Effector memory CD8-positive, alpha-beta T cell (primary cell): ENCODE measurements at places on chromosomes 1 and 21.

DNA sequence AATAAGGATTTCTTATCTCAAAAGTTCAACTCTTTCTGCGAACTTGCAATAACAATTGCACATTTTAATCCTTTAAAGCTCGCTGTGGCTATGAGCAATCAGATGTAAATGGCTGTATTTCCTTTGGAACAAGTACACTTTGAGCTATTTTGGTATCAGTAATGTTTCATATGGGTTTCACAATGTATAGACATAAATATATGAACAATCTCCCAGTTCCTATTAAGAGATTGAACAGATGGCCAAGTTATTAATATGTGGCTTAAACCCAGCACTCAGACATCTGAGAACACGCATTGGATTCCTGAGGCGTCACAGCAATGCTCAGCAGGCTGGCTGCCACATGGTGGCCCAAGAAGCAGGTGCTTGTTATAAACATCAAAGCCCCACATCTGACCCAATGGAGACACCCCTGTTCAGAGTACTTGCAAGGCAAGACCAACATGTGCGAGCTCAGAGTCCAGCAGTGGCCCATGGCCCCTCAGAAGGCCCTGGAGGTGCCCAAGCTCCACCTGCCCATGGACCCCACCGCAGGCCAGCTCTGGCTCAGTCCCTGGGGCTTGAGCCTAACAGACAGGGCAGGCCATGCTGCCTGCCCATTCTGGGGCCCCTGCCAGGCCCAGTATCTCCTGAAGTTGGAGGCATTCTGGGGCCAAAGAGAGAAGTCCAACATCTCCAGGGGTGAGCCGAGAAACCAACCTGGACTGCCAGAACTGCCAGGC, 23.7 kb downstream of the PSMG1 start:
- DNase-seq: no peak
- no peak overlapping the region for H3K27ac ChIP-seq
- H3K4me3 ChIP-seq: no peak overlapping the region
- no peaks in the 10 kb centered on the region for H3K36me3 ChIP-seq
- H3K27me3 ChIP-seq: peaks cover 7% of the 10 kb centered on the region

DNA sequence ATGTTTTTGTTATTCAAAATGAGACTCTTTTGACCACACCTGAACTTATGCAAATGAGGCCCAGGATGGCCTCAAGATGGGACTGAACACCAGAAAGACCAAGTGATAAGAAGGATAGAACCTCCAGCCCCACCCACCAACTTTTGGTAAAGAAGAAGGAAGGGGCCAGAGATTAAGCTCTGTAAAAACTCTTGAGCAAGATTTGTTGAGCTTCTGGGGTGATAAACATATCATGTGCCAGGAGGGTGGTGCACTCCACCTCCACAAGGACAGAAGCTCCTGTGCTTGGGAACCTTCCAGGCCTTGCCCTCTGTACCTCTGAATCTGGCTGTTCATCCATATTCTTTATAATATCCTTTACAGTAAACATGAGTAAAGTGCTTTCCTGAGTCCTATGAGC, 5.3 kb downstream of the RSPH1 start:
- H3K36me3 ChIP-seq: peaks cover 4% of the 10 kb centered on the region
- peaks cover 38% of the 10 kb centered on the region for H3K27me3 ChIP-seq
- no peak overlapping the region for H3K4me3 ChIP-seq

DNA sequence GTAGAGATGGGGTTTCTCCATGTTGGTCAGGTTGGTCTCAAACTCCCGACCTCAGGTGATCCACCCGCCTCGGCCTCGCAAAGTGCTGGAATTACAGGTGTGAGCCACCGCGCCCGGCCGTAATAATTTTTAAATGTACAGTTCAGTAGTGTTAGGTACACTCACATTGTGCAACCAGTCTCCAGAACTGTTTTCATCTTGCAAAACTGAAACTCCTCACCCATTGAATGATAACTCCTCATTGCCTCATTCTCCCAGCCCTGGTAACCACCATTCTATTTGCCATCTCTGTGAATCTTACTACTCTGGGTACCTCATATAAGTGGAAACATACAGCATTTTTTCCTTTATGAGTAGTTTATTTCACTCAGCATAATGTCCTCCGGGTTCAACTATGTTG, 3.4 kb downstream of the NLRP3 start:
- H3K4me1 ChIP-seq: peaks cover 45% of the 10 kb centered on the region
- no peak overlapping the region for H3K27ac ChIP-seq
- H3K27me3 ChIP-seq: no peaks in the 10 kb centered on the region

- peak; percentile 12 for DNase-seq
- no peaks in the 10 kb centered on the region for H3K27me3 ChIP-seq
- H3K27ac ChIP-seq: peak overlapping the region; percentile 71
These were observed 772 bp downstream of the UCK2 start for GRCh38 chr1:165828103-165828668.

GRCh38 chr1:226444901-226445300, 37.0 kb upstream of the PARP1 start:
- no peaks in the 10 kb centered on the region for H3K36me3 ChIP-seq
- DNase-seq: peak; percentile 54
- H3K27ac ChIP-seq: peak overlapping the region; percentile 90
- peaks cover 12% of the 10 kb centered on the region for H3K27me3 ChIP-seq
- H3K4me3 ChIP-seq: peak overlapping the region; percentile 62

DNA sequence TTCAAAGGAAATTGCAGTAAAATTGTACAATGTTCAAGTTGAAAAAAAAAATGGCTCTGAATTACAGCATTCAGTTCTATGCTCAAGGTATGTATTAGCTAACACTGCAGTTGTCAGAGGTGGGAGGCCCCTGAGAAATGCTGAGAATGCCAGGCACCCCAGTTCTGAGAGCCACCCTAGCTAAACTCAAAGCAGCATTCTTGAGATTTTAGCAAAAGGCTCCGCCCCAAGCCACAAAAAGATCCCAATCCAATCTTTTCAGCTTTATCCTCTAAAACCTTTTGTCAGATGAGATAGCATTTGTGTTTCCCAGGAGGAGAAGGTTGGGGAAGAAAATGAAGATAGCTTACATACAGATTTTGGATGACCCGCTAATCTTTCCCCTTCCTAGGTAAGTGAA, 68.8 kb downstream of the SMYD2 start:
- H3K36me3 ChIP-seq: peaks cover 3% of the 10 kb centered on the region
- no peaks in the 10 kb centered on the region for H3K4me1 ChIP-seq
- H3K4me3 ChIP-seq: no peak overlapping the region
- no peaks in the 10 kb centered on the region for H3K27me3 ChIP-seq

GRCh38 chr1:52268372-52268771, 97.6 kb downstream of the CC2D1B start:
- no peaks in the 10 kb centered on the region for H3K4me1 ChIP-seq
- H3K27me3 ChIP-seq: no peaks in the 10 kb centered on the region
- no peak overlapping the region for H3K4me3 ChIP-seq
- no peak overlapping the region for H3K27ac ChIP-seq

DNA sequence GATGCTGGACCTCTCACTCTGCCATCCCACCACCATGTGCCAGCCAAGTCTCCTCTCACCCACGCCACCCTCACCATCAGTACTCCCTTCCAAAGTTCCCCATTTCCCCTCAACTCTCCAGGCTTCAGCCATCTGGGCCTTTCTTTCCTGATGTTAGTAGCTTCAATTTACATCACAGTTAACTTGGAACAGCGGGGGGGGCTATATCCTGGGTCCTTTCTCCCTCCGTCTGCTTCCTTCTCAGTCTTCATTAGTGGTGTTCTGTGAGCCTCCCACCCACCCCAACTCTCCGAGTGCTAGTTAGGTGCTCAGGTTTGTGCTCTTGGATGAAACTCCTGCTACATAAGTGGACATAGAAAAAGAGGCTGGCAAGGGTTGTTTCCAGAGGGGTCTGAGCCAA, 31.9 kb downstream of the KCNC4 start:
- no peaks in the 10 kb centered on the region for H3K36me3 ChIP-seq
- H3K4me1 ChIP-seq: no peaks in the 10 kb centered on the region
- H3K27ac ChIP-seq: no peak overlapping the region
- H3K27me3 ChIP-seq: peaks cover 8% of the 10 kb centered on the region
- DNase-seq: no peak
- no peak overlapping the region for H3K4me3 ChIP-seq

DNA sequence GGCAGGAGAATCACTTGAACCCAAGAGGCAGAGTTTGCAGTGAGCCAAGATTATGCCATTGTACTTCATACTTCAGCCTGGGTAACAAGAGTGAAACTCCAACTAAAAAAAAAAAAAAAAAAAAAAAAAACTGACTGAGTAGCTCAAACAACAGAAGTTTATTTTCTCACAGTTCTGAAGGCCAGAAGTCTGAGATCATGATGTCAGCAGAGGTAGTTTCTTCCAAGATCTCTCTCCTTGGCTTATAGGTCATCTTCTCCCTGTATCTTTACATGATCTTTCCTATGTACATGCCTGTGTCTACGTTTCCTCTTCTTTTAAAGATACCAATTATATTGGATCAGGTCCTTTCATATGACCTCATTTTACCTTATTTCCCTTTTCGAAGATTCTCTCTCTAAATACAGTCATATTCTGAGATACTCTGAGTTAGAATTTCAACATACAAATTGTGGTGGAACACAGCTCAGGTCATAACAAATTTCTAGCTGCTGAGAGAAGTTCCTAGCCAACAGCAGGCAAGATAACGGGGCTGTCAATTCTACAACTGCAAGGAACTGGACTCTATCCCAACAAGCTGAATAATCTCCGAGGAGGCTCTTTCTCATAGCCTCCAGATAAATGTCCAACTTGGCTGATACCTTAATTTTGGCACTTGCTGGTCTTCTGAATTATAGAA, 187.7 kb upstream of the ADAMTS5 start:
- no peak overlapping the region for H3K4me3 ChIP-seq
- no peaks in the 10 kb centered on the region for H3K27me3 ChIP-seq
- H3K4me1 ChIP-seq: no peaks in the 10 kb centered on the region
- no peak overlapping the region for H3K27ac ChIP-seq
- DNase-seq: no peak
- H3K36me3 ChIP-seq: no peaks in the 10 kb centered on the region

DNA sequence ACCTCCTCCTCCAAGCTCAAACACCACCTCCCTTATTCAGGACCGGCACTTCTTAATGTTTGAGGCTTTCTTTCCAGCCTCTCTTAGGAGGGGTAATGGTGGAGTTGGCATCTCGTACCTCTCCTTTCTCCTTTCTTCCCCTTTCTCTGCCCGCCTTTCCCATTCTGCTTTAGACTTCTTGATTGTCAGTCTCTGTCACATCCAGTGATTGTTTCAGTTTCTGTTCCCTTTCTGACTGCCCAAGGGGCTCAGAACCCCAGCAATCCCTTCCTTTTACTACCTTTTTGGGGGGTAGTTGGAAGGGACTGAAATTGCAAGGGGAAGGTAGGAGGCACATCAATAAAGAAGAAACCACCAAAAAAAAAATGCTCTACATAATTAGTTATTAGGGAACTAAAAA, 5.6 kb downstream of the ELK4 start:
- no peak overlapping the region for H3K4me3 ChIP-seq
- no peak for DNase-seq
- peak overlapping the region; percentile 84 for H3K27ac ChIP-seq
- no peaks in the 10 kb centered on the region for H3K27me3 ChIP-seq

GRCh38 chr1:31736675-31737074, 27.5 kb downstream of the ADGRB2 start:
- H3K36me3 ChIP-seq: no peaks in the 10 kb centered on the region
- no peak overlapping the region for H3K27ac ChIP-seq
- DNase-seq: no peak
- H3K27me3 ChIP-seq: no peaks in the 10 kb centered on the region
- H3K4me1 ChIP-seq: peaks cover 13% of the 10 kb centered on the region
- peak overlapping the region; percentile 3 for H3K4me3 ChIP-seq

- no peak overlapping the region for H3K27ac ChIP-seq
- H3K36me3 ChIP-seq: peaks cover 3% of the 10 kb centered on the region
- H3K27me3 ChIP-seq: peaks cover 7% of the 10 kb centered on the region
- no peak for DNase-seq
These were observed 30.5 kb downstream of the KRTAP20-3 start for GRCh38 chr21:30672985-30673650.

DNA sequence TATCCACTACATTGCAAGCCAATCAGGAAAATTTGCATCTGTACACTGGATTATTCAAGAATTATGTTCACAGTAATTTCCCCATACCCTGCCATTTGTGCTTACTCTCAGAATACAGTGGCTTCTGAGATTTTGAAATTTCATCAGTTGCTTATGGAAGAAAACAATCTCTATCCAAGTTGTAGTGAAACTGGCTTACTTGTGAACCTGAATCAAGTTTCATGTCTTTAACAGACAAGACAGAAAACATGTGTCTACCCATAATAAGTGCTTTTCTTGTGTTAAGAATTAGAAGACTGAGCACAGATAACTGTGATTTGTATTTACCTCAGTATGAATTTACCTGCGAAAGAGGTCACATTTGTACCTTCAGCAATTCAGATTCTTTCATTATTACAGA, 672.7 kb upstream of the ADGRL2 start:
- H3K27ac ChIP-seq: no peak overlapping the region
- H3K27me3 ChIP-seq: no peaks in the 10 kb centered on the region
- no peaks in the 10 kb centered on the region for H3K4me1 ChIP-seq
- no peak overlapping the region for H3K4me3 ChIP-seq
- DNase-seq: no peak

DNA sequence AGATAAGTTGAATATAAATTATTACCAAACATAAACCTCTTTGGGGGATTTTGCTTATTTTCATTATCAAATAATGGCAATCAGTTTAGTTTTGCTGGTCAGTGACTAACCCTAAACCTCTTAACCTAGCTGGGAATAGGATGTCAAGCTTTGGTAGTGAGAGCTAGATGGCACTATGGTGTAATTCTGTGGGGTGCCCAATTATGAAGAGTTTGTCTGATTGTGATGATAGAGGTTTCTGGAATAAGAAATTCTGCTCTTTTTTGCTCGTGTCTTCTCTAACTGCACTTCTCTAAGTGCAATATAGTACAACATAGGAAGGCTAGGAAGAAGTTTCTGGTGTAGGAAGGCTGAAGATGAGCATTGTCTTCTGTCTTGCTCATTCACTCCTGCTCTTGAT, 59.8 kb downstream of the XCL1 start:
- DNase-seq: no peak
- H3K27ac ChIP-seq: no peak overlapping the region
- no peaks in the 10 kb centered on the region for H3K4me1 ChIP-seq
- H3K36me3 ChIP-seq: no peaks in the 10 kb centered on the region

GRCh38 chr1:160205242-160206035, at the start of gene PEA15:
Gene PEA15, plus strand, starts transcription at chr1:160205384. Its CDS starts 6,161 bp downstream, at chr1:160211545.
- H3K36me3 ChIP-seq: peaks cover 4% of the 10 kb centered on the region
- H3K4me1 ChIP-seq: peaks cover 27% of the 10 kb centered on the region
- peak within 1 kb of the TSS; percentile 89 for H3K4me3 ChIP-seq
- H3K27me3 ChIP-seq: no peaks in the 10 kb centered on the region
- peak; percentile 58 for DNase-seq
- H3K27ac ChIP-seq: peak within 1 kb of the TSS; percentile 21

GRCh38 chr1:104182251-104182650, 432.6 kb downstream of the AMY1C start:
- H3K36me3 ChIP-seq: no peaks in the 10 kb centered on the region
- H3K4me3 ChIP-seq: no peak overlapping the region
- no peak for DNase-seq
- no peaks in the 10 kb centered on the region for H3K4me1 ChIP-seq

DNA sequence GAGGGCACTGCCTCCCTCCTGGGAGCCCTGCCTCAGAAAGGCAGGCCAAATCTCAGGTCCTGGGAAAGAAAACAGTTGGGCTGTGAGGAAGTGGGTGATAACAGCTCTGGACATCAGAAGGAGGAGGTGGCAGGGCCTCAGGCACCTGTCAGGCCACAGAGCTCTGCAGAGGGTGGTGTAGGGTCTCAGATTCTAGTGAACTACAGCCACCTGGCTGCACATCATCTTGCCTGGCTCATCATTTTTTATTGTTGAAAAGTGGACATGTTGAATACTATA, 15.3 kb upstream of the ZNF678 start:
- no peak for DNase-seq
- H3K4me1 ChIP-seq: no peaks in the 10 kb centered on the region
- H3K27ac ChIP-seq: no peak overlapping the region
- H3K4me3 ChIP-seq: no peak overlapping the region
- no peaks in the 10 kb centered on the region for H3K36me3 ChIP-seq

- no peak for DNase-seq
- no peak overlapping the region for H3K27ac ChIP-seq
These were observed 76.6 kb downstream of the FAM78B start for GRCh38 chr1:166090244-166090643.
